ENCODE measurements at places on chromosomes 13 and 19. TPM values are rescaled to one million over a fixed set of nuclear protein-coding genes. Genes with fewer than 3 reads are reported as not detected.

KIR2DL4 gene
- not detected for total RNA-seq

PRR22 gene
- 5.4 TPM for total RNA-seq

SERPINE3 gene
- total RNA-seq, result not detected

LILRB3 gene
- total RNA-seq, result not detected

GZMM gene
- 25.3 TPM for total RNA-seq

EXOC3L2 gene
- not detected for total RNA-seq

DNA sequence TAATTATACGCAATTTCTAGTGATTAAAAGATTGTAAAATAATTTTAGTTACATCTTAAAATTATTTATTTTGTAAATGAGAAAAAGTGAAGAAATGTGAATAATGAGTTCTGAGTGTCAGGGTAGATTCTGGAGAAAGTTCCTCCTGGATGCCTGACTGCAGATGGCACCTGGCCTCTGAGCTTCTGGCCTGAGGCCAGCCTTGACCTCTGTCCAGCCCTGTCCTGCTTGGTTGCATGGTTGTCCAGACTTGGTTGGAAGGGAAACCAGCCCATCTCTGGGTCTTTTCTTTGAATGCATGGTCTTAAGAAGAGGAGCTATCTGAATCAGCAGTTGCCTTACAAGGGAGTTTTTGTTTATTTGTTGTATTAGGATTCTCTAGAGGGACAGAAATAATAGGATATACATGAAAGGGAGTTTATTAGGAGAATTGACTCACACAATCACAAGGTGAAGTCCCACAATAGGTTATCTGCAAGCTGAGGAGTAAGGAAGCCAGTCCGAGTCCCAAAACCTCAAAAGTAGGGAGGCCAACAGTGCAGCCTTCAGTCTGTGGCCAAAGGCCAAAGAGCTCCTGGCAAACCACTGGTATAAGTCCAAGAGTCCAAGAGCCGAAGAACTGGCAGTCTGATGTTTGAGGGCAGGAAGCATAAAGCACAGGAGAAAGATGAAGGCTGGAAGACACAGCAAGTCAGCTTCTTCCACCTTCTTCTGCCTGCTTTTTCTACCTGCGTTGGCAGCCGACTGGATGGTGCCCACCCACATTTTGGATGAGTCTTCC lies 385.8 kb downstream of the ZNF536 start:
- H3K27ac ChIP-seq, result no peak overlapping the region
- H3K4me1 ChIP-seq, result no peaks in the 10 kb centered on the region
- H3K36me3 ChIP-seq, result no peaks in the 10 kb centered on the region
- H3K27me3 ChIP-seq, result peaks cover 4% of the 10 kb centered on the region

DNA sequence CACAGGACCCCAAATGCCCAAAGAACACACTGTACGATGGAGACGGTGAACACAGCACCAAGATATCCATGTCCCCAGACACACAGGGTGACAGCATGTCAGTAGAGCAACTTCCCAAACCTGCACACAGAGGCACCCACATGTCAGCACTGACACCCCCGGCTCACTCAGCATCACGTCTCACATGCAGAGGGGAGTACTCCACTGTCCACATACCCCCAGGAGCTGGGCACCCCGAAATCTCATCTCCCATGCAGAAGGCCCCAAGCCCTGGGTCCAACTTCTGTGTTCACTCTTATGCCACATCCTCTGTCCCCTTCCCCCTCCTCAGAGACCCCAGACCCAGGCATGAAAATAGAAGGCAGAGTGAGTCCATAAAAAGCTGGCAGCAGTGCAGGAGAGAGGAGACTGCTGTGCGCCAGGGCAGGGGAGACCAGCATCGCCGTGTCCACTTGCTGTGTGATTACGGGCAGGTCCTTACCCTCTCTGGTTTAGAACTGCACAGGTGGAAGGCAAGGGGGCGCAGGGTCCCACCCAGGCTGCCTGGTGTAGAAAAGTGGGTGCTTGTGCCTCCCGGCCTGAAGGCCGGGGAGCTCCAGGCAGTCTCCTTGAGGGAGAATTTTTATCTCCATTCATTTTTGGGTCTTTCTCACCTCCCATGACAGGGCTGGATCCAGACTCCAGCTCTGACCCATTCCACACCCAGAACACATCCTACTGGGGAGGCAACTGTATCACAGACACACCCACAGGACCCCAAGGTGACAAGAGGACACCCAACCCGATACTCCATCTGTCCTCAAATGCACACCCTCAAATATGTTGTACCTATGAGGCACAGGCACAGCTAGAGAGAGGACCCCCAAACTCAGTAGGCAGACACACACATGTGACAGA lies 17.0 kb downstream of the ERFL start:
- peaks cover 10% of the 10 kb centered on the region for H3K36me3 ChIP-seq
- peaks cover 35% of the 10 kb centered on the region for H3K4me1 ChIP-seq
- H3K27me3 ChIP-seq, result peaks cover 23% of the 10 kb centered on the region
- DNase-seq, result no peak

DNA sequence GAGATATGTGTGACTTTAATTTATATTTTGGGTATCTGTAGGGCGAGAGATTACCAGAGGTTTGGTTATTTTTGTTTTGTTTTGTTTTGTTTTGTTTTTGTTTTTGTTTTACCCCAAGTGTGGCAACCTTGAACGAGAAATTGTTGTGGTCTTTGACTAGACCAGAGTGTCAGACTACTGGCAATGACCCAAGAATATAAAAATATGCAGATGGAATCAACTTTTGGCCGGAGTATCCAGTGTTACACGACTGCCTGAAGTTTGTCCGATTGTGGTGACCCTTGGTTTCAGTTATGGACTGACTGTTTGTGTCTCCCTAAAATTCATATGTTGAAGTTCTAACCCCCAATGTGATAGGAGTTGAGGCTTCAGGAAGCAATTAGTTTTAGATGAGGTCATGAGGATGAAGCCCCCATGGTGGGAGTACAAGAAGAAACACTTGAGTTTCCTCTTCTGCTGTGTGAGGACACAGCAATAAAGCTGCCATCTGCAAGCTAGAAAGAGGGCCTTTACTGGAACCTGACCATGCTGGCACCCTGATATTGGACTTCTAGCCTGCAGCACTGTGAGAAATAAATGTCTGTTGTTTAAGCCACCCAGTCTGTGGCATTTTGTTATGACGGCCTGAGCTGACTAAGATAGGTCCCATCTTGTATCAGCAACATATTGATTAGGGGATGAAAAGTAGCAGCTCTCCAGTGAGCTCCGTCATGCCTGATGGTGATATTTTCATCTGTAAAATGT lies 261.7 kb downstream of the MTUS2 start:
- no peak for DNase-seq
- no peak overlapping the region for H3K4me3 ChIP-seq
- peaks cover 14% of the 10 kb centered on the region for H3K4me1 ChIP-seq
- H3K36me3 ChIP-seq, result no peaks in the 10 kb centered on the region
- no peaks in the 10 kb centered on the region for H3K27me3 ChIP-seq
- no peak overlapping the region for H3K27ac ChIP-seq

GRCh38 chr19:47471733-47472457 lies at the start of gene SLC8A2:
Gene SLC8A2, minus strand, starts transcription at chr19:47471893. Its CDS starts 5,490 bp downstream, at chr19:47466403.
- H3K27ac ChIP-seq, result no peak within 1 kb of the TSS
- no peak within 1 kb of the TSS for H3K4me3 ChIP-seq
- peak; percentile 82 for DNase-seq
- peaks cover 14% of the 10 kb centered on the region for H3K4me1 ChIP-seq
- H3K36me3 ChIP-seq, result no peaks in the 10 kb centered on the region

DNA sequence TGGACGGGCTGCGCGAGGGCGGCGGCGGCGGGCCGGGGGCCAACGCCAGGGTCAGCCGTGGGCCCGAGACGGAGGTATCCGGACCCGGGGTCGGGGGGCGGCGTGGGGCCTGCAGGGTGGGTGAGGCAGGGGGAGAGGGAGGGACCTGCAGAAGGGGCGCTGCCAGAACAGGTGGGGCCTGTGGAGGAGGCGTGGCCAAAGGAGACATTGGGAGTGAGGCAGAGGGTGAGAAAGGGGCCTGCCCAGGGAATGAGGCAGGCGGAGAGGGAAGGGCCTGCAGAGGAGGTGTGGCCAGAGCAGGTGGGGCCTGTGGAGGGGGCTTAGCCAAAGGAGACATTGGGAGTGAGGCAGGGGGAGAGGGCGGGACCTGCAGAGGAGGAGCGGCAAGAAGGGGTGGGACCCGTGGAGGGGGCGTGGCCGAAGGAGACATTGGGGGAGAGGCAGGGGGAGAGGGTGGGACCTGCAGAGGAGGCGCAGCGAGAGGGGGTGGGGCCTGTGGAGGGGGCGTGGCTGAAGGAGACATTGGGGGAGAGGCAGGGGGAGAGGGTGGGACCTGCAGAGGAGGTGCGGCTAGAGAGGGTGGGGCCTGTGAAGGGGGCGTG lies 4.2 kb downstream of the PRR36 start:
- no peak overlapping the region for H3K27ac ChIP-seq
- H3K4me3 ChIP-seq, result peak overlapping the region; percentile 41
- peaks cover 46% of the 10 kb centered on the region for H3K4me1 ChIP-seq

DNA sequence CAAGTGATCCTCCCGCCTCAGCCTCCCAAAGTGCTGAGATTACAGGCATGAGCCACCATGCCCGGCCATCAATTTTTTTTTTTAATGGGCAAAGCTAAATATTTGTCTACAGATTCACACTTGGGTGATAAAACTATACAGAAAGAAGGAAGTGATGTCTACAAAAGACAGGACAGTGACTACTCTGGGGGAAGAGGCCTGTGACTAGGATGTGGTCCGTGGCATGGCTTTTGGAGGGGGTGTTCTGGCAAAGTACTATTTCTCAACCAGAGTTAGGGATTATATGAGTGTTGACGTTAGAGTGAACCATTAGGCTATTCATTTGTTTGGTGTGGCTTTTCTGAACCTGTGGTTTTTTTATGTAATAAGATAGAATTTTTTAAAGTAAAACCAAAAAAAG lies 42.7 kb downstream of the INSR start:
- H3K4me1 ChIP-seq, result no peaks in the 10 kb centered on the region
- DNase-seq, result peak; percentile 31
- no peak overlapping the region for H3K4me3 ChIP-seq

GRCh38 chr19:17255150-17255621 lies 9.4 kb downstream of the USHBP1 start:
- no peak overlapping the region for H3K4me3 ChIP-seq
- H3K36me3 ChIP-seq, result no peaks in the 10 kb centered on the region
- no peak for DNase-seq
- no peaks in the 10 kb centered on the region for H3K27me3 ChIP-seq
- no peaks in the 10 kb centered on the region for H3K4me1 ChIP-seq

- H3K27ac ChIP-seq, result no peak overlapping the region
- peaks cover 5% of the 10 kb centered on the region for H3K27me3 ChIP-seq
- H3K4me1 ChIP-seq, result no peaks in the 10 kb centered on the region
- DNase-seq, result no peak
- H3K36me3 ChIP-seq, result no peaks in the 10 kb centered on the region
- no peak overlapping the region for H3K4me3 ChIP-seq
These were observed 120.6 kb upstream of the IRS2 start for GRCh38 chr13:109906976-109907375.

DNA sequence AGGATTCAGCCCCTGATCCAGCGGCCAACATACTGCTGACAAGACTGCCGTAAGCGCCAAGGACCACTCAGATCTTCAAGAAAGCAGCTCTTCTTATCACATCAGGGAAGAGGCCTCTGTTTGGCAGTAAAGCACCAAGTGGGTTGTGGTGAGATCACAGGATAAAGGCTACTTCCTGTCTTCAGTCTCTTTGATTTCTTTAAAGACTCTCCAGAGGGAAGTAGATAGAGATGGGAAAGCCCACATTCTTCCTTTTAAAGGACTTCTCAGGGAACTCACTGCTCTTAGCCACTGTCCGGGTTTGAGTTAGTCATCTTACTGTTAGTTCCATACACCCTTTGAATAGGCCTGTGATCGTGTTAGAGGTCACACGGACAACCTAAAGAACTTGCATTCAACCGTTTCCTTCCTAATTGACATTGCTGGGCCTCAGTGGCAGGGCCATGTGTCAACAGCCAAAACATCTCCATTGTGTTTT lies 47.2 kb upstream of the POMP start:
- H3K36me3 ChIP-seq, result no peaks in the 10 kb centered on the region
- no peak overlapping the region for H3K4me3 ChIP-seq
- peaks cover 35% of the 10 kb centered on the region for H3K4me1 ChIP-seq
- H3K27me3 ChIP-seq, result peaks cover 1% of the 10 kb centered on the region

DNA sequence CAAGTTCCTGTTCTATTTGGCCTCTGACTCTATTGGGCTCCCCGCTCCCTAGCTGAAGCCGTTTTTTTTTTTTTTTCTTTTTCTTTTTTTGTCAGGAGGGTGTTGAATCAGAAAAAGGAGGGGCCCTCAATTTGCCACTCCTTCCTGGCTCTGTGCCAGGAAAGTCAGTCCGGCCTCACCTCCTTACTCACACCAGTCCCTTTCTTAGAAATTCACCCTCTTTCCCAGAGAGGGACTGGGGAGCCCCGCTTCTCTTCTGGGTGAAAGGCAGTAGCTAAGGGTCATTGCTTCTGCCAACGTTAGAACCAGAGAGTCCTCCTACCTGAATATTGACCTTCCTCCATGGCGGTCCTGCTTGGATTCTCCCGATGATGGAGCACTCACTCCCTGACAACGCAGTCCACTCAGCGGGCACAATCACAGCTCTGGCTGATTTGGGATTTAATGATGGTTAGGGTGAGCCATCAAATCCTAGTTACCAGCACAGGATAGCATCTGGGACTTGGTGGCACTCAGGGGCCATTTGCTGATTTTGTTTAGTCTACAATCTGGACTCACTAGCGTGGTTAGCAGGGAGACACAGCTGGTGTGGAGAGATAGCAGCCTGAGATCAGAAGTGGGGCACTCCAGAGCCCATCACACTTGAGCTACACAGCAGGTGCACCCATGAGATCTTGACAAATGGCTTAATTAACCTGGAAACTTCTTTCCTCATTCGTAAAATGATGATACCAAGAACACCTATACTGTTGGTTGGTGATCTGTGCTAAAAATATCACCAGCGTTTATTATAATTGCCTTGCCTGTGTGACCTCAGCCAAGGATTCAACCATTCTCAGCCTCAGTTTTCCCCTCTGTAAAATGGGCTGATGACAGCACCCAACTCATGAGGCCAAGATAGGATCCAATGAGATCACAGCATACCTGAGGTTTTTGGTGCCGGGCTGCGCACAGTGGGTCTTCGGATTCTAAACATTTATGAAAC lies 2.2 kb downstream of the FCER2 start:
- H3K4me1 ChIP-seq, result peaks cover 23% of the 10 kb centered on the region
- peak overlapping the region; percentile 39 for H3K27ac ChIP-seq
- H3K27me3 ChIP-seq, result peaks cover 13% of the 10 kb centered on the region
- peak overlapping the region; percentile 46 for H3K4me3 ChIP-seq

GRCh38 chr13:54402495-54402894 lies 1373.9 kb downstream of the OLFM4 start:
- H3K4me3 ChIP-seq, result no peak overlapping the region
- no peaks in the 10 kb centered on the region for H3K27me3 ChIP-seq
- H3K36me3 ChIP-seq, result no peaks in the 10 kb centered on the region

- no peaks in the 10 kb centered on the region for H3K27me3 ChIP-seq
- peak within 1 kb of the TSS; percentile 82 for H3K27ac ChIP-seq
- peak; percentile 56 for DNase-seq
- H3K36me3 ChIP-seq, result peaks cover 9% of the 10 kb centered on the region
- H3K4me3 ChIP-seq, result peak within 1 kb of the TSS; percentile 28
- H3K4me1 ChIP-seq, result peaks cover 67% of the 10 kb centered on the region
These were observed at the start of gene CD79A for GRCh38 chr19:41876847-41877832. Gene CD79A, plus strand, starts transcription at chr19:41877279. Its CDS starts 26 bp downstream, at chr19:41877305.

- peaks cover 22% of the 10 kb centered on the region for H3K27me3 ChIP-seq
- H3K4me3 ChIP-seq, result no peak overlapping the region
- H3K4me1 ChIP-seq, result peaks cover 14% of the 10 kb centered on the region
- no peak overlapping the region for H3K27ac ChIP-seq
These were observed 4.0 kb downstream of the NKPD1 start for GRCh38 chr19:45156751-45157150.
